ENCODE measurements at places on chromosomes 6 and 20. TPM values are rescaled to one million over a fixed set of nuclear protein-coding genes. Genes with fewer than 3 reads are reported as not detected.

DNA sequence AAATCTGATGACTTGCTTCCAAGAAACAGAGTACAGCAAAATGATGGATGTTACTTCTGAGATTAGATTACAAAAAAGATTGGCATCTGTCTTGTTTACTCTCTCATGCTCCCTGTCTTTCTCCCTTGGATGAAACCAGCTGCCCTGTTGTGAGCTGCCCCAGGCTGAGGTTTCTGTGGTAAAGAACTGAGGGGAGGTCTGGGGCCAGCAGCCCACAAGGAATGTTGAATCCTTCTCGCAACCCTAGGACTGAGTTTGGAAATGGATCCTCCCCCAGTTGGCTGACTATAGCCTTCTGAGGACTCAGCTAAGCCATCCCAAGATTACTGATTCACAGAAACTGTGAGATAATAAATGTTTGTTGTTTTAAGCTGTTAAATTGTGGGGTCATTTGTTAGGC is 5.6 kb upstream of the HECA start:
- H3K36me3 ChIP-seq, result no peaks in the 10 kb centered on the region
- H3K4me3 ChIP-seq, result no peak overlapping the region
- no peak overlapping the region for H3K27ac ChIP-seq
- DNase-seq, result no peak

- no peaks in the 10 kb centered on the region for H3K27me3 ChIP-seq
- H3K4me1 ChIP-seq, result no peaks in the 10 kb centered on the region
- H3K4me3 ChIP-seq, result peak overlapping the region; percentile 10
- no peaks in the 10 kb centered on the region for H3K36me3 ChIP-seq
- no peak for DNase-seq
These were observed 322.2 kb downstream of the SOX4 start for GRCh38 chr6:21915707-21916260.

DNA sequence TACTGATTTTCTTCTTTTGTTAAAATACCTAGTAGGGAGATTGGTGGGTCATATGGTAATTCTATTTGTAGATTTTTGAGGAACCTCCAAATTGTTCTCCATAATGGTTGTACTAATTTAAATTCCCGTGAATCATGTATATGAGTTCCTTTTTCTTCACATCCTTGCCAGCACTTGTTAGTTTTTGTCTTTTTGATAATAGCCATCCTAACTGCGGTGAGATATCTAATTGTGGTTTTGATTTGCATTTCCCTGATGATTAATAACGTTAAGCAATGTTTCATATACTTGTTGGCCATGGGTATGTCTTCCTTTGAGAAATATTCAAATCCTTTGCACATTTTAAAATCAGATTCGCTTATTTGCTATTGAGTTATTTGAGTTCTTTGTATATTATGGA is 110.9 kb downstream of the JAG1 start:
- DNase-seq, result no peak
- peaks cover 14% of the 10 kb centered on the region for H3K4me1 ChIP-seq
- H3K27ac ChIP-seq, result no peak overlapping the region
- H3K4me3 ChIP-seq, result no peak overlapping the region
- no peaks in the 10 kb centered on the region for H3K36me3 ChIP-seq

DNA sequence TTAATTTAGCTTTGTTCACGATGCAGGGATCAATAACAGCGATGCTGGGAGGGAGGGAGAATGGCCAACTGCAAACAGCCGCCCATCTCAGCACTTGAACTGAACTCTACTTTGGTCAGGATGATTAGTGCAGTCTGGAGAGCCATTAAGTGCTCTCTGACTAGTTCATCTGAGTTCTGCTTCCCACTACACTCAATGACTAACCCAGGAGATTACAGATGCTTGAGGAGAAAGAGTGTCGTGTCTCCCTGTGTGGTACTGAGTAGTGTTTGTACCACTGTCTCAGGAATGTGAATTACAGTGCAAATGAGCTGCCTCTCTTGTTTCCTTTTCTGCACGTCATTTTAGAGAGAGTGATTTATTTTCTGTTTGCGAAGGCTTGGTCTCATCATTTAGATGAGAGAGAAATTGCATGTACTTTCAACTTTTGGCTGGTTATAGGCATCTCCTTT is 23.5 kb downstream of the CARMIL1 start:
- H3K36me3 ChIP-seq, result no peaks in the 10 kb centered on the region
- peaks cover 4% of the 10 kb centered on the region for H3K4me1 ChIP-seq
- no peak overlapping the region for H3K4me3 ChIP-seq
- no peaks in the 10 kb centered on the region for H3K27me3 ChIP-seq

DNA sequence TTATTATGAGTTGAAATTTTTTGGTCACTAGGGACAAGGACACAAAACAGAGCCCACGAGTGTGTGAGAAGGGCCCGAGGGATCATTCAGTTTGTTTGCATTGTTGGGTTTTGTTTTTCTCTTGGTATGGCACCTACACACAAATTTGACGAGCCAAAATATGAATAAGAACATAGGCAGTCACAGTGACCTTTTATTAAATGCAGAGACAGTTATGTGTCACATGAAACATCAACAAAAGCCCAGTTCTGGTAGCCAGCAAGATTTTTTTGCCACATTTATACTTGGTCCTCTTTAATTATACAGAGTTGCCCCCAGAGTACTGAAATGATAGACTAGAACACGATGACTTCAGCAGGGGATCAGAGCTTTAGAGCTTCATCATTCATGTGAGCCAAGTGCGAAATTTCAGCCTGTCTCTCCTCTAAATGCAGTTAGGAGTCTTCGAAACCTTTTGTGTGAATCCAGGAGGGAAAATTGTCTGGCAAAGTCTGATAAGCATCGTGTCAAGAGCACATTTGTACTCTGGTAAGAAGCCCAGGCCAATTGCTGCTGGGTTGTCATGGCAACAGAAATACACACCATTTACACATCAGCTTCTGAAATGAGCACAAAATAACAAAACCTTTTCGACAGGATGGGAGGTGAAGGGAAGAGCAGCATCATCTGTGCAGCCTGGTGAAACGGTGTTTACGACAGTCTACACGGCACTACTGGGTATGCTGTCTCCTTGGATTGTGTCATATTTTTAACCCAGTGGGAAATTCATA is 79.2 kb upstream of the RIPOR2 start:
- no peak overlapping the region for H3K4me3 ChIP-seq
- peak; percentile 55 for DNase-seq
- no peaks in the 10 kb centered on the region for H3K36me3 ChIP-seq
- H3K27ac ChIP-seq, result peak overlapping the region; percentile 68
- H3K27me3 ChIP-seq, result no peaks in the 10 kb centered on the region

DNA sequence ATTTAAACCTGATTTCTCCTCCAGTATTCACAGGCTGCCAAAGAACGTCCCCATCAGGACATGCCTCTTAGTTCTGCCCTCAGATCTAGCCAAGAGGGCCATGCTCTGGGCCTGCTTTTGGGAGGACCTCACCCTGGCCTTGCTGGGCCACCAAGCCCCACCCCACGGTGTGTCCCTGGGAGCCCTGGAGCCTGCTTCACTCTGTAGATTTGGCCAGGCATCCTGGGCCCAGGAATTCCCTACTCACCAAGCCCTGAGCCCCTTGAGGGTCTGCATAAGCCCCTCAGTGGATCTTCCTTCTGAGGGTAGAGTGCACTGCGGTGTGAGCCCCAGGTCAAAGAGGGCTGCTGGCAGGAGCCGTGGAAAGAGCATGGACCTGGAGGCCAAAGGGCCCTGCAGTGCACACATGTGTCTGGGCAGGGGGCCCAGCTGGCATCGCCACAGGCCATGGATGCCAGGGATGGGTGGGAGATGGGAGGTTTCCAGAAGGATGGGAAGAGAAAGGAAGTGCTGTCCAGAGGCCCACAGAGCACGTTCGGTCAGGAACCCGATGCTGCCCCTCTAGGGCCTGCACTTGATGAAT is 98.0 kb downstream of the DACT2 start:
- no peak for DNase-seq
- no peaks in the 10 kb centered on the region for H3K27me3 ChIP-seq
- no peak overlapping the region for H3K27ac ChIP-seq
- H3K4me1 ChIP-seq, result no peaks in the 10 kb centered on the region

DNA sequence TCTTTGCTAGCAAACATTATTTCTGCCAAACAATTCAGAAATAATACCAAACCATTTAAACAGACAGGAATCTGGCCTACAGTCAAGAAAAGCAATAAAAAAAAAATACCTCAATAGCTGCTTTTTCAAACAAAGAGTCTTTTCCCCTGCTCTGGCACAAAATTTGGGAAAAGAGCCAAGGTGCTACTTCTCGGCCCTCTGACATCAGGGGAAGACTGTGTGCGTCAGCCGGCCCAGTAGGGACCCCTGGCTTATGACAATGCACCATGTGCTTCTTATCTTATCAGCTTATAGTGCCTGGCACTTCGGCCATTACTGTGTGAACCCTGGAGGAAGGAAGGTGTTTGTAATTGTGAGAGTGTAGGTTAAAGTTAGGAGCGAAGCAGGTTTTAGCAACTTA is 89.4 kb downstream of the PDE10A start:
- peaks cover 3% of the 10 kb centered on the region for H3K4me1 ChIP-seq
- no peaks in the 10 kb centered on the region for H3K36me3 ChIP-seq
- H3K27ac ChIP-seq, result peak overlapping the region; percentile 18
- no peaks in the 10 kb centered on the region for H3K27me3 ChIP-seq
- DNase-seq, result peak; percentile 49
- no peak overlapping the region for H3K4me3 ChIP-seq

GRCh38 chr6:111605100-111605751 is 452 bp downstream of the TRAF3IP2 start:
- H3K36me3 ChIP-seq, result no peaks in the 10 kb centered on the region
- H3K4me1 ChIP-seq, result peaks cover 22% of the 10 kb centered on the region
- DNase-seq, result no peak
- no peak overlapping the region for H3K4me3 ChIP-seq

DNA sequence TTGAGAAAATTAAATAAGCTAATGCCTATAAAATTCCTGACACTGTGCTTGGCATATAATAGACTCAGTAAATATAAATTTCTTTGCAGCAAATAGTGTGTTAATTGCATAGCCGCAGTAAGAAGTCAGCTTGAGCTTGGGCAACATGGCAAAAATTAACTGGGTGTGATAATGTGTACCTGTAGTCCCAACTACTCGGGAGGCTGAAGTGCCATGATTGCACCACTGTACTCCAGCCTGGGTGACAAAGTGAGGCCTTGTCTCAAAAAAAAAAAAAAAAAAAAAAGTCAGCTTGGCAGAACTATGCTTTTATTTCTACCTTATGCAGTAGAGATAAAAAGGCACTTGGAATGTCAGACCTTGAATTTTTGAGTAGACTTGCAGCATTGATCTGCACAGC is 121.8 kb downstream of the AKAP7 start:
- no peaks in the 10 kb centered on the region for H3K36me3 ChIP-seq
- no peak for DNase-seq
- no peaks in the 10 kb centered on the region for H3K4me1 ChIP-seq
- no peak overlapping the region for H3K27ac ChIP-seq

DNA sequence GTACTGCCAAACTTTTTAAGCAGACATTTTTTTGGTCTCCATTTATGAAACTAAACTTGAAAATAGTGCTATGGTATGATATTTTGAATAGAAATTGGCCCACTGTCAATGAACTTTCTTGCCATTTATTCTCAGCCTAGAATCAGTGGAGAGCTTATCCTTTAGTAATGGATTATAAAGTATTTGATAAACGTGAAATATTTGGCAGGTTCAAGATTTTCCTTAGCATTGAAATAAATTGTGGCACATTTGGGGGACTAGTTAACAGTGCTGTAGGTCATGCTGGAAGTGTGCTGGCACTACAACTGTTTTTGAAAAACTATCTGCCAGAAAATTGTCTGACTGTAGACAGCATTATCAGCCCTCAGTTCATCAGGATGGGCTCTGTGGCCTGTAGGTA is 2.1 kb downstream of the PRSS35 start:
- no peak overlapping the region for H3K27ac ChIP-seq
- H3K27me3 ChIP-seq, result no peaks in the 10 kb centered on the region
- peaks cover 11% of the 10 kb centered on the region for H3K4me1 ChIP-seq
- H3K4me3 ChIP-seq, result no peak overlapping the region
- DNase-seq, result no peak
- no peaks in the 10 kb centered on the region for H3K36me3 ChIP-seq

DNA sequence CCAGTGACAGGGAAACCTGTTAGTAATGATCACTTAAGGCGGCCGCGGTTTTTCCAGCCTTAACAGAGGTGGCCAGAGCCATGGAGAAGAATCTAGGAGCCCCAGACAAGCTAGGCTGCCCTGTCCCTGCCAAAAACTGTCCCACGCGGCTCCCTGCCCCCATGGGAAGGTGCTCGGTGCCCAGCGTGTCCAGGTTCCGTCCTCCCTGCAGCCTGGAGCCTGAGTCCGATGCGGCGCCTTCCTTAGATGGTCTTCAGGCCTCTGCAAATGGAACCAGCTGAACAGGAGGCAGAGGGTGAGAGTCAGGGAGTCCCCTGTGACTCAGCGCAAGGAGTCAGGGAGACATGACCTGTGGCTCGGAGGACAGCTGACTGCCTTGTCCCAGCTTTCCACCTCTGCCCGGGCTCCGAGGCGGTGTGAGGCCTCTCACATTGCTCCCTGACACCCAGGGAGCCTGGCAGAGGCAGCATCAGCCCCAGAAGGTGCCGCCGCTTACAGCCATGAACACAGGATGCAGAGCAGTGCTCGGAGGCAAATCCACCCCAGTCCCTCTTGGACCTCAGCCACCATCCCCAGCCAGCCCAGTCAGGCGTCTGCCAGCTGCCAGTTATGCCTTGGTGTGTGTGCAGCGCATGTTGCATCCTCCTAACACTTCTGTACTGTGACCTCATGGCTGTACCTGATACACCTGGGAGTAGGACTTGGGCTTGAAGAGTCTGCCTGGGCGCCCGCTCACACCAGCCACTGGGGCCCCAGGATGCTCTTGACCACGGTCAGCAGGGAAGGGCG is 377.7 kb downstream of the CDH4 start:
- H3K4me3 ChIP-seq, result no peak overlapping the region
- peak; percentile 86 for DNase-seq
- H3K27me3 ChIP-seq, result no peaks in the 10 kb centered on the region
- peaks cover 27% of the 10 kb centered on the region for H3K4me1 ChIP-seq
- peak overlapping the region; percentile 43 for H3K27ac ChIP-seq
- no peaks in the 10 kb centered on the region for H3K36me3 ChIP-seq

DNA sequence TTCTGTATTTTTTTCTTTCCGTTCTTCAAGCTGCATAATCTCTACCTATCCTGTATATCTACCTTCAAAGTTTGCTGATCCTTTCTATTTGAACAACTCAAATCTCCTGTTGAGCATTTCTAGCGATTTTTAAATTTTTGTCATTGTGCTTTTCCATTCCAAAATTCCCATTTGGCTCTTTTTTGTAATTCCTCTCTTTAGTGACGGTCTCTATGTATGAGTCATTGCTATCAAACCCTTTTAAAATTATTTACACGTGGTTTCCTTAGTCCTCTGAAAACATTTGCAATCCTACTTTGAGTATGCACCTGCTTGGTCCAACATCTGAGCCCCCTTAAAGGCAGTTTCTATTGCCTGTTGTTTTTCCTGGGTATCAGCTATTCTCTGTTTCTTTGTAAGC is 100.5 kb upstream of the FOXC1 start:
- no peak overlapping the region for H3K4me3 ChIP-seq
- no peak for DNase-seq
- H3K36me3 ChIP-seq, result no peaks in the 10 kb centered on the region
- peaks cover 53% of the 10 kb centered on the region for H3K27me3 ChIP-seq
- no peaks in the 10 kb centered on the region for H3K4me1 ChIP-seq
- H3K27ac ChIP-seq, result no peak overlapping the region

- no peaks in the 10 kb centered on the region for H3K36me3 ChIP-seq
- no peak overlapping the region for H3K27ac ChIP-seq
- no peak overlapping the region for H3K4me3 ChIP-seq
- no peaks in the 10 kb centered on the region for H3K4me1 ChIP-seq
These were observed 339.7 kb downstream of the PRKN start for GRCh38 chr6:162387718-162388382.

The TSHZ2 gene
- polyA plus RNA-seq, result 0.13 TPM

The OVOL2 gene
- not detected for polyA plus RNA-seq

The PGBD1 gene
- 2.5 TPM for polyA plus RNA-seq

The ECHDC1 gene
- polyA plus RNA-seq, result 23.3 TPM

The PLA2G7 gene
- not detected for polyA plus RNA-seq

The PDE7B gene
- polyA plus RNA-seq, result 2.2 TPM

The OR2B6 gene
- 0.42 TPM for polyA plus RNA-seq

The SLC44A4 gene
- 0.26 TPM for polyA plus RNA-seq

The MYT1 gene
- polyA plus RNA-seq, result 0.23 TPM
